Fibroblast of mammary gland (primary cell): ENCODE measurements at places on chromosomes 3 and 15.
A peak's percentile ranks its signal among the peaks of the same experiment; 100 is the strongest.

- peak; percentile 88 for DNase-seq
Observed at GRCh38 chr3:105906836-105907235, 38.0 kb upstream of the CBLB start.

- DNase-seq = peak; percentile 57
Observed at GRCh38 chr3:9105421-9105820, 142.1 kb upstream of the RAD18 start.

GRCh38 chr3:15572138-15572537, 29.2 kb downstream of the HACL1 start:
- no peak for DNase-seq

DNA sequence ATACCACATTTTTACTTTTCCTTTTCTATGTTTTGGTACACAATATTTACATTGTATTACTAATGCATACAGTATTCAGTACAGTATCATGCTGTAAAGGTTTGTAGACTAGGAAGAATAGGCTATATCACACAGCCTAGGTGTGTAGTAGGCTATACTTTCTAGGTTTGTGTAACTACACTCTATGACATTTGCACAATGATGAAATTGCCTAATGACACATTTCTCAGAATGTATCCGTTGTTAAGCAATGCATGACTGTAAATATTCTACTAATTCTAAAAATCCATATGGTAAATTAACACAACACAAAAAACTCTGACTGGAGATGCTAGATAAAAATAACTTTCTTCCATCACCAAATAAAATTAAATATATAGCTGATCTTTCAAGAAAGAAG, 16.2 kb downstream of the NEDD4 start:
- no peak for DNase-seq

GRCh38 chr3:55476515-55476914, 10.6 kb downstream of the WNT5A start:
- peak; percentile 90 for DNase-seq

GRCh38 chr3:112519424-112520001, 20.2 kb upstream of the BTLA start:
- peak; percentile 76 for DNase-seq

DNA sequence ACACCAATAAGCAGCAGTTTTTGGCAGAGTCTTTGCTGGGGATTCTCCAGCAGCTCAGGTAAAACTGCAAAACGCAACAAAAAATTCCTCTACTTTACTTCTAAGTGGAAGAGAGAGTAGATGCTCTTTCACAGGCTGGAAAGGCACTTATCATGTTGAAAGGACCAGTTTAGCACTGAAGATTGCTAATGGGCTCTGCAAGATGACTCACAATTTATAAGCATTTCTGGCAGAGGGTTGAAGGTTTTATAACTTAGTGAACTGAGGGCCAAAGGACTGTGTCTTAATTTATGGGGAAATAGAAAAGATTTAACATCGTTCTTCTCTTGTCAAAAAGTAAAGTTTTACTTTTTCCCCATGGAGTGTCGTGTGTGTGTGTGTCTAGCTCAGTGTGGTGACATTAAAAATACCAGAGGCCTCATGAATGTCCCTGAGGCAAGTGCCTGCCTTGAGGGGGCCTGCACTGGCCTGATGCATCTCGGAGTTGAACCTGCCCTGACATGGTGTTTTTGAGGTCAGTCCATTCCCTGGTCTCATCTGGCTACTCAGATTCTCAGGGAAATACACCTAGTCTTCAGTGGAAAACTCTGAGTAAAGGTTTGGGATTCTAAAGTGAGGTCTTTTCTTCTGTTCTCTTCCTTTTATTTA, 1092.0 kb downstream of the NAALADL2 start:
- peak; percentile 57 for DNase-seq

DNA sequence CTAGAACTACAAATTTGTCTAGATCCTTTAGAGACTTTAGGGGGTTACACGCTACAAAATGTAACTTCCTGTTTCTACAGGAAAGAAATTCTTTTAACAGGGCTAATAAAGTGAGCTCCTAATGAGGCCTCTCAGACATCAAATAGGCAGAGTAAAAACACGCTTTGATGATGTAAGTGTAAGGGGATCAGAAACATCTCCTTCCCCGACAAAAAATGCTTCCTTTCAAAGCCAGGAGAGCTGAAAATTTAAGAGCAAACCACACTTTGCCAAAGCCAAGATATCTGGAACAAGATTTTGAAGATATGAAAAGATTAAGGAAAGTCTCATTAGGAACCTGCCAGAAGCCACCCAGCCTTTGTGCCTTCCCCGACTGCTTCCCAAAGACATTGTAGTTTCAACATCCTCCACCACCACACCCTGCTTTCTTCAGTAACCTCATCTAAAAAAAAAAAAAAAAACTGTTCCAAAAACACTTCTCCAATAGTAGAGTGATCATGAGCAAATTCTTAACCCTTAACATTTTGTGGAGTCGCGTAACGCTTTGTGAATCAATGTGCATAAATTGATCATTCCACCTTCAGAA, 505.0 kb upstream of the THBS1 start:
- DNase-seq = no peak

DNA sequence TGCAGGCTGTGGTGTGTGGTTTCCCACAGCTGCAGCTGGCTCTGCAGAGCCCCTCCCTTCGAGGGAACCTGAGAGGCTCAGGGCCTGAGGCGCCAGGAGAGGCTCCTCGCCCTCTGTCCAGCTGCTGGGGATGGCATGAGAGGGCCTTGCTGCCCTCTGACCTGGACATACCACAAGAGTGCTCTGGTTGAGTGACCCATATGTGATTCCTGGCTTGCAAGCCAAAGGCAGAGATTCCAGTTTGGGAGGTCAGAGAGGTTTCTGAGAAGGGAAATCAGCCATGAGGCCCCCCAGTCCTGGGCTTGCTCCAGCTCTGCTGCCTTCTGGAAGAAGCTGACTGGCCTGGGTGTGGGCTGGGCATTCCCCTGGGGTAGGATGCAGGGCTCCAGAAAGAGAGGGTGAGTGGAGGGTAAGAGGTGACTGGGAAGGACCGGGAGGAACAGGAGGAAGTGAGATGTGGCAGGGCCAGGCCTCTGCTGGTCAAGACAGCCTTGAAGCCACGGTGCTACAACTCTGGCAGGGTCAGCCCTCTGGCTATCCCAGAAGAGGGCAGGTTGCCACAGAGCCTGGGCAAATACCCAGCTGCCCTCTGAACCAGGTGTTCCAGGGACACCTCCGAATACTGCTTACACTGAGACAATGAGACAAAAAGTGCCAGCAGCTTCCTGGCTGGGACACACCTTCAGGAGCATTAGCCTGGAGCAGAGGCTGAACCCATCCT, 16.0 kb upstream of the SRP14 start:
- DNase-seq = peak; percentile 30

DNA sequence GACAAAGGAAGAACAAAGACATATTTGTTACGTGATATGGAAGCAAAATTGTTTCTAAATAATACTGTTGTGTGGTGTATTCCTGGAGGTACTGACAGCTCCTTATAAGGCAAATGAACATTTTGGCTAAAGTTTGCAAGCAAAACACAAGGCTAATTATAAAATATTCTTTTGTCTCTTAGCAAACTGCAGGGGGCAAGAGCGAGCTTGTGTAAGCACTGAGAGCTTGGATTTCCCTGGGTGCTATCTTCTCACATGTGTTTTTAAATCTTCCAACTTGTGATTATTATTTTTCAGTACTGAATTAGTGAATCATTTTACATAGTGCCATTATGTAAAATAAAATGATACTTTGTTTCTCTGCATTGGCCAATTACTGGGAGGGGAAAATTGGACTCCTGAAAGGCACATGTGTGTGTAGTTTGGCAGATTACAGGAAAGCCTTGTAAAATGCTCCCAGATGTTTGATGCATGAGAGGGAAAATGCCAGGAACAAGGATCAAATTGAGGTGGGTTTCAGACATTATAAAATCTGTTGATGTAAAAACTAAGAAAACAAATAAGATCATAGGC, 611.5 kb downstream of the AGBL1 start:
- no peak for DNase-seq

DNA sequence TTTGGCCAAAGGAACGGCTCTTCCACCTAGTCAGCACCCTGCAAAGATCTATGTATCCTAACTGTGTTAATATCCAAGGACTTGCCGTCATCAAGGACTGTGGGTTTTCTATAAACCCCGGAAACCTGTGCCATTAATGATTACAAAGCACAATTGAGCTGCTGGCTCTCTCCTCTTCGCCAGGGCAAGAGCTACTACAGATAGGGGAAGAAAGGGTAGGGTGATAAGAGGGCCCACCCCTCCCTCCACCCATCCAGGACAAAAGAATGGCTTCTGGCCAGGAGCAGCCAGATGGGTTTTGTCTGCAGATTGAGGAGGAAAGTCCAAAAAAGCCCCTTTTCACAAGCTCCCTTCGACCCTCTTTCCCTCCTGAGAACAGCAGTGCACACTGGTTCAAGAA, 9.9 kb downstream of the RFT1 start:
- DNase-seq = no peak

GRCh38 chr15:79853492-79854328, 43.1 kb downstream of the MTHFS start:
- DNase-seq = peak; percentile 90

- DNase-seq = no peak
Observed at GRCh38 chr3:192040282-192041043, 579.5 kb downstream of the PYDC2 start.

DNA sequence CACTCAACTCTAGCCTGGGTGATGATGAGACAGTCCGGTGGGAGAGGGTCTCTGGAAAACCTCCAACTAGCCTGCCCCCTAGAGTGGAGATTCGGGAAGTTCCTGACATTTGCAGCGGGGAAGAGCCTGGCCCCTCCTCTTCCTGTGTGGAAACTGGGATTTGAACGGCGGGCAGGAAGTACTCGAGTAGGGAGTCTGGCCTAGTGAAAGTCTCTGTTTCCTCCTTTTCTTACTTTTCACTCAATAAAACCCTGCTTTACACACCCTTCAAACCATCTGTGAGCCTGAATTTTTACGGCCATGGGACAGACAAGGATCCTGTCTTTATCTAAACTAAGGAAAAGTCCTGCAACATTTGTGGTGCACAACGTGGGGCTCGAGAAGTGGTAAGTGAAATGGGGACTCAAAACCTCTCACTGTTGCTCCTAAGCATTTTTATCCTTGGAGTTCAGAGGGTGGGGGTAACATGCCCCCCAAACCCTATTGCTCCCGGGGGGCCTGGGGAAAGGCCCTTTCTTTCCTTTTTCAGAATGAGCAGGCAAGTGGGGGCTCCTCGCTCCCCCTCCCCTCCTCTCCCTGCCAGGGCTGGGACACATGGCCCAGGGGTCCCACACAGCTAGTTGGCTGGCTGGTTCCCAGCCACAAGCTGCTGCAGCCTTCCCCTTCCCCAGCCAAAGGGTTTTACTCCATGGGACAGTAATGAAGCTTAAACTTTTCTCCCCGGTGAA, 224.7 kb upstream of the GBE1 start:
- DNase-seq = no peak

GRCh38 chr3:143311096-143311495, 191.5 kb downstream of the CHST2 start:
- DNase-seq = peak; percentile 9

DNA sequence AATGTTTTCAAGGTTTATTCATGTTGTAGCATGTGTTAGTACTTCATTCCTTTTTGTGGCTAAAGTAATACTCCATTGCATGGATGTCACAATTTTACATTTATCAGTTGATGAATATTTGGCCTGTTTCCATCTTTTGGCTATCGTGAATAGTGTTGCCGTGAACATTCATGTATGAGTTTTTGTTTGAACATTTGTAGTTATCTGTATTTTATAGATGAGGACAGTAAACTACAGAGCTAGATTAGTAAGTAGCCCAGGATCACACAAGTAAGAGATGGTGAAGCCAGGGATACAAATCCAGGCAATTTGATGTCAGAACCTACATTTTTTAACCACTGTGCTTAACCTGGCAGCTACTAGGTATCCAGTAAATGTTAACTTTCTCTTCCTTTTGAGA, 63.2 kb downstream of the ASTE1 start:
- no peak for DNase-seq
